ENCODE measurements at places on chromosomes 1 and 21. TPM values are rescaled to one million over a fixed set of nuclear protein-coding genes. Genes with fewer than 3 reads are reported as not detected.

Gene CD46
- polyA plus RNA-seq: 333 TPM

Gene MAST2
- polyA plus RNA-seq: 43.3 TPM

- peak; percentile 17 for DNase-seq
These were observed 122.0 kb downstream of the LMO4 start for GRCh38 chr1:87450615-87451209.

GRCh38 chr1:12477936-12478611, 139.9 kb downstream of the DHRS3 start:
- peak; percentile 98 for DNase-seq

- DNase-seq: no peak
These were observed 14.1 kb upstream of the PHGDH start for GRCh38 chr1:119697598-119697997.

GRCh38 chr1:183289051-183289496, 103.0 kb downstream of the LAMC2 start:
- DNase-seq: no peak

Measured in renal pelvis (tissue), 12 donors.